ENCODE measurements at places on chromosomes 5 and 9. TPM values are rescaled to one million over a fixed set of nuclear protein-coding genes. Genes with fewer than 3 reads are reported as not detected.

The PHF24 gene
- 0.09 TPM for polyA plus RNA-seq

The MYMK gene
- polyA plus RNA-seq: not detected

The PGGT1B gene
- 7.1 TPM for polyA plus RNA-seq

The NCS1 gene
- polyA plus RNA-seq: 27.7 TPM

The MZB1 gene
- 1.2 TPM for polyA plus RNA-seq

DNA sequence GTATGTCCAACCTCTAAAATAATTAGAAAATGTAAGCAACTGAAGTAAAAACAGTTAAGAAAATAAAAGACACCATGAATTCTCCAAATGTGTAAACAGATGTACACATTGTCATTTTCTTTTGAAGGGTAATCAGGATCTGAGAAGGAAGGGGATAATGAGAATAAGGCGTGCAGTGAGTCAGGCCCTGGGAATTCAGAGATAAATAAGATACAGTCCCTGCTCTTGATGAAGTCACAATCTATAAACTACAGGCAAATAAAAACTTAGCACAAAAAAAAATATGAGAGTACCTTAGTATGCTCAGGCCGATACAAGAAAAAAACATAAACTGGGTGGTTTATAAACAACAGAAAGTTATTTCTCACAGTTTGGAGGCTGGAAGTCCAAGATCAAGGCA, 315.3 kb downstream of the DNAH5 start:
- no peak for DNase-seq

GRCh38 chr9:131024978-131025868, 16.2 kb downstream of the LAMC3 start:
- no peak for DNase-seq

DNA sequence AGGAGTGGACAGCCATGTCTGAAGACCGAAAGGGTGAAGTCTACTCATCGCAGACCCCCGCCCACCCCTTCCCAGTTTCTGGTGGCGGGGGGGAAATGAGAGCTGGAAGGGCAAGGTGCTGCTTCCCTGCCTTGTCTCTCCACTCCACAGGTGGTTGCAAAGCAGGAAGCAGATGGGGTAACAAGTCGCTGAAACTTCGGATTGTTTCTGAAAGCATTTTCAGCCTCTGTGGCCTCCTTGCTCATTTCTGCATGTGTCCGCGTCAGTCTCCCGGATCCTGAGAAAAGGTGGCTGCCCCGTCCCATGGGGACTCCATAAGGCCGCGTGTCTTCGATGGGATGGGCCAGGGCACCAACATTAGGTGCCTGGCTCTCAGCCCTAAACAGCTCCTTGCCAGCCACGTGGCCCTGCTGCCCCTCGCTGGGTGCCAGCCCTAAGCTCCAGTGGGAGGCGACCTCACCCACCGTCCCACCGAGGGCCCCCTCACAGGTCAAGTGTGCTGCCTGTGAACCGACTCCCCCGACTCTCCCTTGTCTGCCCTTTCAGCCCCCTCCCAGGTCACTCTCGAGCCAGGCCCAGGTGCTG, 971 bp downstream of the PHYKPL start:
- peak; percentile 54 for DNase-seq

- DNase-seq: peak; percentile 83
Observed at GRCh38 chr9:115672477-115673316, 480.9 kb upstream of the PAPPA start.

DNA sequence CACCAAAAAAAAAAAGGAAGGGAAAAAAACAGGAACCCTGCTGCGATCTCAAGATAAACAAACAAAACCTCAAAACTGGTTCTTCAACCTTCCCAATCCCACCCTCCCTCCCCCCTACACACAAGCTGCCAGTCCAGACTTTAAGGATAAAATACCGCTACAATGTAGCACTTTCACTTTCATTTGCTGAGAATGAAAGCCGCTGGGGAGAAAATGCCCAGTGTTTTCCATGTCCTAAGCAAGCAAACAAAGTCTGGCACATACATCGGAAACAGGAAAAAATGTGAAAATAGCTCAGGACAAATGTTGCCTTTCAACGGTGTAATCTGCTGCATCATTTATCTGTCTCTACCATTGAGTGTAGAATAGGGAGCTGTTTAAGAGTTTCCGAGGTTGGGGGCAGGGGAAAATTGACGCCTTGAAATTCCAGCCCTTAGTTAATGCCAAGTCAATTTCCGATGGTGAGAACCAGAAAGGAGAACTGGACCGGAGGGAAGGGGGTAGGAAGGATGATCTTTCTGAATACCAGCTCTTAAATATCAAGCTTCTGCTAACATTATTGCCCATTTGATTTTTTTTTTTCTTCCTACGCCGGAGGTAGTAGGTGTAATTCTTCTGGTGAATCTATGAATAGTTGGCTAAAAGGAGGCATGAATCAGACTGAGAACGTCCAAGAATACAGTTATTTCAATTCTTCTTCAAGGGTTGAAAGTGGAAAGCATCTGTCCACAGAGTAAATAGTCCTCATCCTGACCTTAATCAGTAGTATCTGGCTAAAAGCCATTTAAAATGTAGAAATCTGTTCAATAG, 1.2 kb upstream of the ADAMTS6 start:
- peak; percentile 86 for DNase-seq

DNA sequence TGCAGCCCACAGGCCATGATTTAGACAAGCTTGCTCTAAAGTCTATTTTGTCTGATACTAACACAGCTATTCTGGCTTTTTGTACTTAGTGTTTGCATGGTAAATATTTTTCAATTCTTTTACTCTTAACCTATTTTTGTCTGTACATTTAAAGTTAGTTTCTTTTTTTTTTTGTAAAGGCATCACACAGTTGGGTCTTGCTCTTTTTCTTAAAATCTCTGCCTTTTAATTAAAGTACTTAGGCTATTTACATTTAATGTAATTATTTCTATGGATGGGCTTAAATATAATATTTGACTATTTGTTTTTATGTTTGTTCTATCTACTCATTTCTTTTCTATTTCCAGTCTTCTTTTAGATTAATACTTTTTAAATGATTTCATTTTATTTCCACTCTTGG, 49.7 kb upstream of the MAST4 start:
- DNase-seq: no peak

- DNase-seq: no peak
Observed at GRCh38 chr5:107067395-107067794, 603.3 kb downstream of the EFNA5 start.

GRCh38 chr5:96601200-96601599, 61.0 kb upstream of the CAST start:
- no peak for DNase-seq
